Stimulated activated CD4-positive, alpha-beta T cell treated with anti-CD3 and anti-CD28 coated beads, Interleukin-1b, Interleukin-23, amount 100 ng/mL, for 1 hour (primary cell): ENCODE measurements at places on chromosomes 3 and 15.

DNA sequence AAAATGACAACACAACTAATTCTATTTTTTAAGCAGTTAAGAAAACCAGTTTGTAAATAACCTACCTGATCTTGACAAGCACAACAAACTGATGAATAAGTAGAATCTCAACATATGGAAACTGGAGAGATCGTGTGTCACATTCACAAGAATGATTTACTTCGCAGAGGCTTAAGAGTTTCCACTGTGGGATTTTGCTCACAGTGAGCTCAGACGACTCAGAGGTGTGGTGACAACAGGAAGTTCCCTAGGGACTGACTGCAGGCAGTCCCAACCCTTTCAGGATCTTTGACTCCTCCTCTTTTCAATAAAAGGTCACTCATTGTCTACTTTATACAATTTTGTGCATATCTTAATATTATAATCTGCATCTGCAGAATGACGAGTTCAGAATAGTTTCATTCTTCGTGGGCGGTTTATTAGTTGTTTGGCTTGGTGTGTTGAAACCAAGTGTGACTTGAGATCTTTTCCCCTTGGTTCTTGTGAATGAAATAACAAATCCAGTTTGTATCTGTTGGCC, at the start of gene LIPH:
LIPH (minus strand) TSS at position 231 of the 520 bp plus-strand sequence; CDS start at position 114, 117 bp downstream.
- no peak for DNase-seq

GRCh38 chr15:87215100-87215499, 1041.4 kb downstream of the NTRK3 start:
- no peak for DNase-seq

DNA sequence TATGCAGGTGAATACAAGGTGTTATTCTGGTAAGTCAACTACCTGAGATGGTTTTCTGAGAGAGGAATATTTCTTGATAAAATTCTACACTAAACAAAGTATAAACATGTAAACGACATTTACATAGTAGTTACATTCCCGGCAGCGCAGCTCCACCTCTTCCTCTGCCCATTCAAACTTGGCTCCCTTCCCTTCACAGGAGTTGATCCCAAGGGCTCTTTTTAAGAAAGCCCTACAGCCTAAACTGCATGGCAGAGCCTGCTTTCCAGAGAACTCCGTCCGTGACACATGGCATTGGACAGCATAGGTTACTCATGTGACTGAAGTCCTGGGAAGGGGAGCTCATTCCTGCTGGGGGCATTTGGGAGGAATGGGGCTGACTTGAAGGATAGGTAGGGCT, 22.0 kb upstream of the LCTL start:
- no peak for DNase-seq

GRCh38 chr3:108079877-108080276, 11.0 kb downstream of the CD47 start:
- DNase-seq: no peak

- DNase-seq: no peak
These were observed 837.4 kb downstream of the CADM2 start for GRCh38 chr3:85796140-85796539.

- DNase-seq: no peak
These were observed 36.2 kb downstream of the GXYLT2 start for GRCh38 chr3:72924055-72924454.

DNA sequence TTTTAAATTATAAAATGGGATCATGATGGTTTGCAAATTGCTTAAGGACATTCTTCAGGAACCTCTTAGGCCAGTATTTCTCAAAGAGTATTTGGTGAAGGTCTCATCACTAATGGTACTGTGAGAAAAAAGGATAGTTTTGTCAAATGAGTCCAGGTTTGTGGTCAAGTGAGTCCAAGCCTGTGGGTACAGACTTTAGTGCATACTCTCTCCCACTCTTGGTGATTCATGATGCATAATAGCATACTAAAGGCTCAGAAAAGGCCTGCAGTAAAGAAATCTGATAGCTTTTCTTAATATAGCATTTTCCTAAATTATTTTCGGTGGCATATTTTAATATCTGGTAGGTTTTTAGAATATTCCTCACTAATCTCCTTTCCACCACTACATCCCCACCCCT, 20.0 kb downstream of the BOC start:
- DNase-seq: no peak

DNA sequence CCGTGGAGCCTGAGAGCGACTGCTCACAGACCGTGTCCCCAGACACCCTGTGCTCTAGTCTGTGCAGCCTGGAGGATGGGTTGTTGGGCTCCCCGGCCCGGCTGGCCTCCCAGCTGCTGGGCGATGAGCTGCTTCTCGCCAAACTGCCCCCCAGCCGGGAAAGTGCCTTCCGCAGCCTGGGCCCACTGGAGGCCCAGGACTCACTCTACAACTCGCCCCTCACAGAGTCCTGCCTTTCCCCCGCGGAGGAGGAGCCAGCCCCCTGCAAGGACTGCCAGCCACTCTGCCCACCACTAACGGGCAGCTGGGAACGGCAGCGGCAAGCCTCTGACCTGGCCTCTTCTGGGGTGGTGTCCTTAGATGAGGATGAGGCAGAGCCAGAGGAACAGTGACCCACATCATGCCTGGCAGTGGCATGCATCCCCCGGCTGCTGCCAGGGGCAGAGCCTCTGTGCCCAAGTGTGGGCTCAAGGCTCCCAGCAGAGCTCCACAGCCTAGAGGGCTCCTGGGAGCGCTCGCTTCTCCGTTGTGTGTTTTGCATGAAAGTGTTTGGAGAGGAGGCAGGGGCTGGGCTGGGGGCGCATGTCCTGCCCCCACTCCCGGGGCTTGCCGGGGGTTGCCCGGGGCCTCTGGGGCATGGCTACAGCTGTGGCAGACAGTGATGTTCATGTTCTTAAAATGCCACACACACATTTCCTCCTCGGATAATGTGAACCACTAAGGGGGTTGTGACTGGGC, 7.3 kb downstream of the FAM131A start:
- no peak for DNase-seq

GRCh38 chr3:194049394-194049793, 86.6 kb upstream of the HES1 start:
- no peak for DNase-seq

- DNase-seq: no peak
These were observed 6.8 kb upstream of the GAP43 start for GRCh38 chr3:115616461-115616860.

- no peak for DNase-seq
These were observed 101.2 kb upstream of the ETV5 start for GRCh38 chr3:186209810-186210752.

DNA sequence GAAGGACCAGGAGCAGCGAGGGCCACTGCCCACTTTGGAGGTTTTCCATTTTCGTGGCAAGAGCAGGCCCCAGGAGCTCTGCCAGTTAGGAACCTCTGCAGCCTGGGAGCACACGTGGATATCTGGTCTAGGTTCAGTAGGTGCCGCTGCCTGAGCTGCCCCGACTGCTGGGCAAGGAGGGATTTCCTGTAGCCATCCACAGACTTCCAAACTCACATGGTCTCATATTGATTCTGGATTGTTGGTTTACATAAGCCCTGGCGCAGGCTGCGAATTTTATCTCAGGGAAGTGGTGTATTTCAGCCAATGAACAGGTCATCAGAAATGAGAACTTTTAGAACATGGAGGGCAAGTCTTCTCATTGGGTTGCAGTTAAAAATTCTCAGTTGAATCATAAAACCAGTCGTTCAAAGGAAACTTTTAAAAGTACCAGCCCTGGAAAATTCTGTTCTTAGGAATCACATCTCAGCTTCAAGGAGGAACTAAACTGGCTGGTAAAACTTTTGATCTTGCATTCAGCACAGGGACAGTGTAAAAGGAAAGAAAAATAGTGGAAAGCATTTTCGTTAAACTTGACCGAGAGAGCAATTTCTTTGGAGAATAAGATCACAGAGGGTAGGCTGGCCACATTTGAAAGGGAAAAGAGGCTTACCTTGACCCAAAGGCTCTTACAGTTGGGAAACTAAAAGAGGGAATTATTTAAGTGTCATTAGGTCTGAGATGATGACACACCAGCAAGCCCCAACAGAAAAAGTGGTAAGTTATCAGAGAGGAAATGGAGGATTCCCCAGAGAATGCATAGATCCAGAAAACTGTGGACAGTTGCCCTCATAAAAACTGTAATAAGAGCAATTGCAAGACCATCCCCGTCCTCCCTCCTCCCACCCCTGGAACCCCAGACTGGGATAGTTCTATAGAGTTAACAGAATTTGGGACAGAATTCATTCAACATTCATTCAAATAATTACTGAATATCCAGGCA, 6.4 kb upstream of the RTP3 start:
- no peak for DNase-seq

GRCh38 chr15:95192923-95193322, 961.6 kb downstream of the MCTP2 start:
- no peak for DNase-seq

DNA sequence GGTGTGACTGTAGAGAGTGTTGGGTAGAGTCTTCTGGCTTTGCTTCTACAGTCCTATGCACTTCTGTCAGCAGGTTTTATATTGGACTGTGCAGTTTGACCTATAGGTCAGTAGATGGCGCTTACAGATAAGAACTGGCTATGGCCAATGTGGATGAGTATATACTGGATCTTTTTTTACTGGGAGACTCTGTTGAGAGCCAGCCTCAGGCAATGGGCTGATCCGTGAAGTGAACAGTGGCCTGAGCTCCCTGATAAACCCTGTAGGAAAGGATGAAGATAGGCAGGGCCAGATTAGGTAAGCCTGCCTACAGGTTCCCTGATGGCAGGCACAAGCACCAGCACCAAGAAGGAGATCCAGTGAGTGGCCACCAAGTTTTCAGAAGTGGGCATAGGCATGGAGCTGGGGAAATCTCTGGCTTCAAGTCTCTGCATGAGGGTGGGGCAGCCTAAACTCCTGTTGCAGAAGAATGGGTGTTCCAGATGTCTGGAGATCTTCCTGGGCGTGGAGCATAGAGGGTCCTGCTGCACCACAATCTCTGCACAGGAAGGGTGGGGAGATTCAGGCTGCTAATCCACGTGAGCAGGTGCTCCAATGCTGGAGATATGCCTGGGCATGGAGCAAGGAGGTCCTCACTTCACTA, 326.0 kb upstream of the SGO1 start:
- no peak for DNase-seq

DNA sequence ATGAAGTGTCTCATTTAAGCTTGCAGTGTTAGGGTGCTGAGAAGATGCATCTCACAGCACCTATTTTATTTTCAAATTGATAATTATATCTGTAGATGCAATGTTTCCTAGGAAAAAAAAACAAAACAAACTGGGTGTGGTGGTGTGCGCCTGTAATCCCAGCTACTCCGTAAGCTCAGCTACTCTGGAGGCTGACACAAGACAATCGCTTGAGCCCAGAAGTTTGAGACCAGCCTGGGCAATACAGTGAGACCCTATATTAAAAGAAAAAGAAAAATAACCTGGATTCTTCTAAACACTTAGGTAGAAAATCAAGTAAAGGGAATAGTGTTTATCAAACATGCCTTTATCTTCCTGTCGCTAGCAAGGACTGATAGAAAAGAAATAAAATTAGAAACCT, 1.9 kb downstream of the MINDY2 start:
- no peak for DNase-seq

DNA sequence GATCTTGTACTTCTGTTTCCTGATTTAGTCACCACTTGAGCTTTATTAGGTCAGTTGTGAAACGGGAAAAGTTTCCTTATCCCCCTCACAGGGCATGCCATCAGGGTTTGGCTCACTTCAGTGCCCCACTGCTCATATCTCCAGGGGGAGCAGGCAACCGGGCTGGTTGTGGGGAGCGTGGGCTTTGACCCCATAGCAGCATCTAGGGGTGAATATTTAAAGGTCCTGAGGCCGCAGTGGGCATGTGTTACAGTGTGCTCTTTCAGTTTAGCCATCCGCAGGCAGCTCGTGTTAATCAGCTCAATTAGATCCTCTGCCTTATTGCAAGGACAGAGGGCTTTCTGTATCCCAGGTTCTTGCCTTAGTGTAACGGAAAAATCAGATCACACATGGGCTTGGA, 71.9 kb downstream of the MRPL46 start:
- no peak for DNase-seq

- DNase-seq: no peak
These were observed 111.1 kb upstream of the VGLL3 start for GRCh38 chr3:87101861-87102625.

- no peak for DNase-seq
These were observed 167.0 kb downstream of the VGLL4 start for GRCh38 chr3:11476735-11477144.

GRCh38 chr3:183800243-183800863, 25.0 kb downstream of the MAP6D1 start:
- DNase-seq: no peak

GRCh38 chr3:184608209-184608608, 46.6 kb downstream of the EPHB3 start:
- no peak for DNase-seq

DNA sequence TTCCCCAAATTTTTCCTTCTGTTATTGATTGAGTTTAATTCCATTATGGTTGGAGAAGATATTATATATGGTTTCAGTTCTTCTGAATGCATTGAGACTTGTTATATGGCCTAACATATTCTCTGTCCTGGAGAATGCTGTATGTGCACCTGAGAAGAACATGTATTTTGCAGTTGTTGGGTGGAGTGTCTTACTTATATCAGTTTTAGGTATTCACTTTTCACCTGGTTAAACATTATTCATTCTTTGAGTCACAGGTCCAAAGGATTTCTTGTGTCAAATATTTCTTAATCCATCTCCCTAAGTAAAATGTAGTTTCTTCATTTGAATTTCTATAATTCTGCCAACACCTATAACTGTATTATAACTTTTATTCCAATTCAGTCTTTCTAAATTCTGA, 17.8 kb downstream of the ACKR2 start:
- no peak for DNase-seq

- no peak for DNase-seq
These were observed 395.3 kb downstream of the GAP43 start for GRCh38 chr3:116018646-116019045.

- no peak for DNase-seq
These were observed 82.9 kb downstream of the EOMES start for GRCh38 chr3:27639271-27639670.

- DNase-seq: no peak
These were observed 202.9 kb upstream of the PROK2 start for GRCh38 chr3:71987828-71988227.

DNA sequence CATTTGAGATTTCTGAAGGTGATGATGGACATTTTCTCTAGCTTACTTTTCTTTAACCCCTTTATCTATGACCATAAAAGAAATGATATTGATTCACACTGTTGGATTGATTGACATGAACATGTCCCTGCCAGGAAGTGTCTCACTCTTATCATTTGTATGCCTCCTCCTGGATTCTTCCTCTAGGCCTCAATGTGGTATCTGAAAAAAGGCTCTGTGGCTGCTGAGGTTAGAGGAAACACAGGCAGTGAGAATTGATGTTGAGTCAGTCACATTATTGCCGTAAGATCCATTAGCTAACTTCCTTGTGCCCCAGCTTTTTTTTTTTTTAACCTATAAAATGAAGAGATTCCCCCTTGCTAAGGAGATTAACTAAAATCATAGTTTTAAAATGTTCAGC, 8.0 kb upstream of the THRB start:
- no peak for DNase-seq

GRCh38 chr3:40649346-40649745, 124.6 kb downstream of the ZNF621 start:
- no peak for DNase-seq

DNA sequence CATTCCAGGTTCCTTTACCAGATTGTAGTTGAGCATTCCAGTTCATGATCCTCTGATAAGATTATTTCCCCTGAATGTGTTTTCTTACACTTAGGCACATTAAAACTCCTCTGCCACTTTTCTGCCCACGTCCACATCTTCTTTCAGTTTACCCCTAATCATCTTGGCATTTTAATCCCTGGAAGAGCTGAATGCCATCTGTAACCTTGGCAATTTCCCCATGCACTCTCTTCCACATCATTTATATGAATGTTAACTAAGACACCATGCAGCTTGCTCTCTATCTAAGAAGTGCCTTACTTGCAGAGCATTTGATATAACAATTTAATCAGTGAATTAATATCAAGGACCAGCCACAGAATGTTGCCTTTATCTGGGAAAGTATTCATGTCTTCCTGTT, 25.8 kb downstream of the TIMP4 start:
- no peak for DNase-seq
